Cardiac fibroblast (primary cell): ENCODE measurements at places on chromosomes 12 and 14.

- peak; percentile 57 for DNase-seq
Observed at GRCh38 chr14:100304825-100305323, 1.4 kb downstream of the SLC25A29 start.

DNA sequence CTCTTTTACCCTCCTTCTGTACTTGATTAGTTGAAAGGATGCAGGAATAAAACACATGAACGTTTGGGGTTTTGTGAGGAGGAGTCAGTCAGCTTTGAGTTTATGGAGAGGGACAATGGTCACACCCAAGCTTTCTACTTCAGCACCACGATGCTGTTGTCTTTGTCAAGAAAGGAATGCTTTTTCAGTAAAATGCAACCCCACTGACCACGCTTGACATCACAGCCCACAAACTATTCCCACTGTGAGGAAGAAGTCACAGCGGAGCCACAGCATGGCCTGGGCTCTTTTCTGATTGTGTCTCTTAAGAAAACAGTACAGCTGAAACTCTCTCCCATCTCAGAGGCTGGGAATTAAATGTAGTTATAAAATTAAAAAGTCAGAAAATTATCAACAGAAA, 135.2 kb downstream of the APAF1 start:
- no peak for DNase-seq

GRCh38 chr14:67875175-67876006, 55.8 kb downstream of the RAD51B start:
- DNase-seq, result no peak

- no peak for DNase-seq
Observed at GRCh38 chr14:24705840-24706239, 71.8 kb upstream of the GZMB start.

- DNase-seq, result no peak
Observed at GRCh38 chr12:4293966-4294505, 20.5 kb downstream of the CCND2 start.

- DNase-seq, result peak; percentile 61
Observed at GRCh38 chr14:91755570-91756295, 23.8 kb upstream of the CATSPERB start.

DNA sequence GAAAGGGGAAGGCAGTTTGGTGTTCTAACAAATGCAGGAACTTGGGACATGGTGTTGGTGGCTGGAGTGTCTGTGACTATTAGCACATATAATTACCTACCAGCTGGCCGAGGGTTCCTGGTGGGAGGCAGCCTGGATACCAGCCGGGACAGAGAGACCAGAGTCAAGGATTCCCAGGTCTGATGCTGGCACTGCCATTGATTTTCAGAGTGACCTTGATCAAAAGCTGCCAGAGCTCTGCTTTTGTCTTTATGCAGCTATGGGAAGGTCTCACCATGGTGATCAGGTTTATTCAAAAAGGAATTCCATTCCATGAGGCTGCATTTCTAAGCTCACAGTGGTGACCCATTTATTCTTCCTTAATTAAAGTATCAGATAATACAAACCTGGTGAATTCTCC, 101.0 kb upstream of the PWP1 start:
- DNase-seq, result no peak

DNA sequence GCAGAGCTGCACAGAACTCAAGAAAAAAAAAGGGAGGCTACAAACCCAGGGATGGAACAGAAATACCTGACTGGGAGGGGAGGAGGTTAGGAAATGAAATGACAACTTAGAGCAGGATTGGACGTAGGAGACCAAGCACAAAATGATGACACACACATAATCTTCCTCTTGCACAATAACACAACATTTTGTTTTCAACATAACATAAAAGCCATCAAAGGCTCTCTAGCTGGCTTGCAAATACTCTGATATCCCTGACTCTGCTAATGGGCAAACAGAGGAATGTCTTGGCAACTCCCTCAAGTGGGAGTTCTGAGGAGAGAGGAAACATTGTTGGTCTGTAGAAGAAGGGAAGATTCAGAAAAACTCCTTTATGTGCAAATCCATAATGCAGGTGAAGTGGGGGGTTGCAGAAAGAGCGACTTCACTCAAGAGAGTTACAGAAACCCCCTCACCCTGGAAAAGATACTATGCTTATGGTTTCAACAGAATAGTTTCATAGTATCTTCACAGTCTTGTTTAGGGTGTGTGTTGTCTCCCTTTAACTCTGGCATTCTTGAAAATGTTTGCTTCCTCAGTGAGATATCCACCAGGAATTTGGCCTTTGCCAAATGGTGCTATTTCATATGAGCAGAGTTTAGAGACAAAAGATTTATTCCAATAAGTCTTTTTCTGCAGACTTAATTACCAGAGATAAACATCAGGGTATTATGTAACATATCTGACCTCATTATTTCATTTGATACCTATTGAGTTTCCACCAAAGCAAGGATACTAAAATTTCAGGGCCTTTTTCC, 43.8 kb upstream of the LTBP2 start:
- peak; percentile 88 for DNase-seq

- DNase-seq, result no peak
Observed at GRCh38 chr12:11457996-11458645, 62.8 kb upstream of the PRB2 start.

GRCh38 chr12:89733579-89734201, 25.1 kb upstream of the ATP2B1 start:
- DNase-seq, result peak; percentile 95

- DNase-seq, result peak; percentile 45
Observed at GRCh38 chr12:122423258-122424165, 1.0 kb upstream of the CLIP1 start.
